ENCODE measurements at places on chromosomes 12 and 14. TPM values are rescaled to one million over a fixed set of nuclear protein-coding genes. Genes with fewer than 3 reads are reported as not detected.

Gene GPR132
- 1.9 TPM for total RNA-seq

GRCh38 chr12:95723693-95724384 lies 66.7 kb downstream of the NTN4 start:
- no peaks in the 10 kb centered on the region for H3K36me3 ChIP-seq
- no peak for DNase-seq
- H3K27me3 ChIP-seq = no peaks in the 10 kb centered on the region
- no peak overlapping the region for H3K27ac ChIP-seq

Gene CBLN3
- 8.9 TPM for total RNA-seq

Gene ACSS3
- 18.2 TPM for total RNA-seq

GRCh38 chr12:122323311-122324019 lies 57.2 kb upstream of the VPS33A start:
- DNase-seq = no peak
- H3K27ac ChIP-seq = no peak overlapping the region
- H3K27me3 ChIP-seq = no peaks in the 10 kb centered on the region
